ENCODE measurements at places on chromosomes 6 and 20. TPM values are rescaled to one million over a fixed set of nuclear protein-coding genes. Genes with fewer than 3 reads are reported as not detected.

DNA sequence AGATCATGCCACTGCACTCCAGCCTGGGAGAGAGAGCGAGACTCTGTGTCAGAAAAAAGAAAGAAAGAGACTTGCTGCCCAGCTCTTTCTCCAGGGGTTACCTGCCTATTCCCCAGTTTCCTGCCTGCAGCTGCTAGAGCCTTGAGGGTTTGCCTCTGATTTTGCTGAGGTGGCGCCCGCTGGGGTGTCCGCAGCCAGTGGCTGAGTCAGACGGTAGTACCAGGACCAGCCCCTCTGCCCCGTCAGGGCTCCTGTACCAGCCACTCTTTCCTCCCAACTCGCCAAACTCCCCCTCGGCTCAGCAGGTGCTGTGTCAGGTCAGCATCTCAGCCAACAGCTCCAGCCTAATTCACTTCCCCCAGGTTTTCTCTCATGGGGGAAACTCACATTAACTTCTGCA is 7.4 kb upstream of the LSM14B start:
- DNase-seq: no peak

DNA sequence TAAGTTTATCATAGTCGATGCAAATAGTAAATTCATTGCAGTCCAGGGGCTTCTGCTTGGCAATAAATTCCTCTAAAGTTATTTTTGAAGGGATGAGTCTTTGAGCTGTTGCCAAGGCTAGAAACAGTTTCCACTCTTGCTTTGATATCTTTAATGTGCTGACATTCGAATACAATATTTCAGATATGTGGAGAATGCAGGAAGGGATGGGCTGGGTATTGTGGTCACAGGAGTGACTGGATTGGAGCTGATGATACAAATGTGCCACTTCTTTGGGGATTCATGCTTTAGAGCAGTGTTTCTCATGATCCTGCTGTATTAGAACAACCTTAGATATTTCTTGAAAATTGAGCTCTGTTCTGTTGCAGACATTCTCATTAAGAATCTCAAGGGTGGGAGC is 139.0 kb downstream of the PRDM13 start:
- DNase-seq: no peak

DNA sequence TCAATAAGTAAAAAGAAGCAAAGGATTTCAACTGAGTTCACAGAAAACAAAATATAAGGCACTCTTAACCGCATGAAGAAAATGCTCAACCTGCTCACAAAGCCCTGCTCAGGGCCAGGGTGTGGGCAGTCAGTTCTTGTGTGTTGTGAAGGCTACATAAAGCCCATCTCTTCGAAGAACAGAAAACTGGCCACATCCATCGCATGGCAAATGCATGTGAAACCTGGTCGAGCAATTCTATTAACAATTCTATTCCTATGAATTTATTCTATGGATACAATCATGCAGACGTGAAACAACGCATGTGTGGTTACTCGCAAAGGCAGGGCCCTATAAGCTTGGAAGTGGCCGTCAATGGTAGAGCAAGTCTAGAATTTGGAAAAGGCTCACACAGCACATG is 110.5 kb downstream of the PSMB1 start:
- no peak for DNase-seq

DNA sequence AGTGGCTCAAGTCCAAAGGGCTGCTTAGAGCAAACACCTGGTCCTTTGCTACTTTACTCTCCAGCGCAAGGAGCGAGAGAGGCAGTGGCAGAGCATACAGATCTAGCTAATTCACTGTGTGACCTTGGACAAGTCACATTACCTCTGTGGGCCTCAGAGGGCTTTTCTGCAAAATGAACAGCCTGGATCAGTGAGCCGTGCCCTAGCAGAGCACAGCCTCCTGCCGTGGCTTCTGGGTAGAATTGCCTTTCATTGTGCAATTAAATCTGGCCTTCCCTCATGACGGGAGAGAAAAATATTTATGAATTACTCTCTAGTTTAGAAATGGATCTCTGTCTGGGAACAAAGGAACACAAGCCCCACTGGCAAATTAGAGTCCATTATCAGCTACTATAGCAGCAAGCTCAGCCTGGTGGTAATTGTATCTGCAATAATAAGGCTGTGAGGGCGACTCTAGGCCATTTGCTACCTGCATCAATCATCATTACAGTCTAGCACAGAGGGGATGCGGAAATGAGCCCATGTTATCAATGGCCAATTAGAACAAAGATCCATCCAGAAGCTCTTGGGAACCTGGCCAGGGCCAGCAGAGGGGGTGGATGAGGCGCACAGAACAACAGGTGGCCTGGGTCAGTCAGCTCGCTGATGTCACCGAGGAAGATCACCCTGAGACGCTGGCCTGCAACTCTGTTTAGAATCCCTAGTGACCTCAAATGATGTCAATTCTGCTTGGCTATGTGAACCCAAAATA is 114.2 kb upstream of the LY86 start:
- DNase-seq: peak; percentile 66

GRCh38 chr6:161066511-161066910 is 74.9 kb downstream of the MAP3K4 start:
- DNase-seq: no peak

- peak; percentile 80 for DNase-seq
These were observed 6.9 kb upstream of the HELZ2 start for GRCh38 chr20:63580796-63581461.

GRCh38 chr6:43286980-43287716 is 10.9 kb upstream of the SLC22A7 start:
- no peak for DNase-seq

DNA sequence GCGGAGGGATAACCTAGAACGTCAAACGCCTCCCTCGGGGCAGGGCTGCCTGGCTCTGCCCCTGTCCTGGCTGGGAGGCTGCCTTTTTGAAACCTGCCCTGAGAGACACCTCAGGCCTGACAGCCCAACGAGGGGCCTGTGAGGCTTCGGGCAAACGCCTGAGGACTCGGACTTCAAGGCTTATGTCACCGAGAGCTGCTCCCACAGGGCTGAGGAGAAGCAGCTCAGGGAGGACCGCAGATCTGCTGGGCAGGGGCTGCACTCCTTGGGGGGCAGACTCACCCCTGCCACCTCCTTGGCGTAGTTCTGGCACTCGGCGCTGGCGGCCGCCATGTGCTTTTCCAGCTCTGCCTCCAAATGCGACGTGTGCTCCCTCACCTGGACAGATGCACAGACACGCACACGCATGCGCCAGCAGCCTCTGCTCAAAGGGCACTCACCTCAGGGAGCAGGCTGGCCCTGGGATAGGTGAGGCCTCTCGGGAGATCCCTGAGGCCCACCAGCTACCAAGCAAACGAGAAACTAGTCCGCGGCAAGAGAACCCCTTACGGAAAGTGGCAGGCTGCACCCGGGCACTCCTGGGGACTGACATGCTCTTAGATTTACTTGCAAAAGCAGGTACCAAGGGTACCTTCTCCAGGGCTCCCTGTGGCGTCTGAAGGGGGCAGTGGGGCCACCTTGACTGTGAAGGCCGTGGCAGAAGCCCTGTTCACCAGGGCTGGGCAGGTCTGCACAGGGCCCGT is 49.6 kb downstream of the DSTN start:
- no peak for DNase-seq

- DNase-seq: no peak
These were observed 201.5 kb downstream of the FARS2 start for GRCh38 chr6:5462856-5463255.

DNA sequence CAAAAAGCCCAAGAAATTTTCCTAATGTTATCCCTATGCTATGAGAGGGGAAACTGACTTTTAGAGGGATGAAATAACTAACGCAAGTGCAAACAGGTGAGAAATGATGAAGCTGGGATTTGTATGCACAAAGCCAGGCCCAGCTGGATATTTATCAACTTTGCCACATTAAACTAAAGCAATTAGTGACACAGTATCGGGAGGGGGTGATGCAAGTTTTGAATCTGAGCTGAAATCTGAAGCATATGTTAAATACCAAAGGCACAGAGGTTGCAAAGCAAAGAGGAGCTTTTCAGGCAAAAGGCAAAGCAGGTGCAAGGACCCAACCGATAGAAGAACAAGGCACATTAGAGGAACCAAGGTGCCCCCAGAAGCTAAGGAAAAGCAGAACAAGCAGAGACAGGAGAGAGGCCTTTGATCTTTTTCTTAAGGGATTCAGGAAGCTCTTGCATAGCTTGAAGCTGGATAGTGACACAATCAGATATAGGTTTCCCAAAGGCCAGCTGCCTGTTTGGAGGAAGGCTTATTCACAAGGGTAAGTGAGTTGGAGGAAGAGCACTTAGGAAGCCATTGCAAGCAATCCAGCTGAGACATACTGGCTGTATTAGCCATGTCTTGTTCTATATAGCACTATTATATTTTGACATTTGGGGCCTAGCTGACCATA is 207.5 kb downstream of the HIVEP2 start:
- no peak for DNase-seq

- no peak for DNase-seq
These were observed 50.3 kb downstream of the MYH7B start for GRCh38 chr20:35006009-35006408.

GRCh38 chr20:44618318-44618731 is 33.2 kb downstream of the ADA start:
- no peak for DNase-seq

GRCh38 chr6:42292004-42292740 is 74.5 kb upstream of the MRPS10 start:
- DNase-seq: no peak

DNA sequence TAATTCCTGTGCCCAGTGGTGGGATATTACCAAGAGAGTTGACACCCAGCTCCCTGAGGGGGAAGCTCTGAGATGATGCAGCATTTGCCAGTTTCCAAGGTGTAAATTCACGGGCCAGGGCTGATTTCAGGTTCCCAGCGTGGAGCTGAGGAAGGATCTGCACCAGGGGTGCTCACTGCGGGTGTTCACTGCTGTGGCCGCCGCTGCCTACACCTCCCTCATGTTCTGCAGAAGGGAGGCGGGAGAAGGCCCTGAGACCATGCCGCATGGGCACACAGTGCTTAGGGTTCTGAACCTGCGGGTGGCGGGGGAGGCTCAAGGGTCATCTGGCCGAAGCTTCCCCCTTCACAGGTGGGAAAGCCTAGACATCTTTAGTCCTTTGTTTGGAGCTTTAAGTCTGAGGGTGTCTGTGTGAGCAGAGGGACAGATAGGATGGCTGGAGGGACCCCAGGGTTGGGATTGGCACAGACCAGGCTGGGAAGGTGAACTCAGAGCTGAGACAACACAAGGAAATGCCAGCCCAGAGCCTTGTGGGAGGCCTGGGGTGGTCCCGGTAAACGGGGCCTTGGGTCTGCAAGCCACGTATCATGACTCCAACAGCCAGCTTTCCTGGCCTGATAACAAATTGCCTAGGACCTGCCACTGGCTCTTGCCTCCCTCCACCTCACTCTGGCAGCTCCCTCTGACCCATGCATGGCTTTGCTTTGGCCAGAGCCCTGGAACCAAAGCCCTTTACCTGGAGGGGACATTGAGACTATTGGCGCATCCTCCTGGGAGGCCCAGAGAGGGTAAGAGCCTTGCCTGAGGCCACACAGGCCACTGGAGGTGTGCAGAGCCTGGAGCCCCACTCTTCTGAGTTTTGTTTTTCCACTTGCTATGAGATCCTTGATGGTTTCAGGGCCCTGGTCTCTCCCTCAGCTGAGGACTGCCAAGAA is 40.4 kb downstream of the SYNJ2 start:
- no peak for DNase-seq

DNA sequence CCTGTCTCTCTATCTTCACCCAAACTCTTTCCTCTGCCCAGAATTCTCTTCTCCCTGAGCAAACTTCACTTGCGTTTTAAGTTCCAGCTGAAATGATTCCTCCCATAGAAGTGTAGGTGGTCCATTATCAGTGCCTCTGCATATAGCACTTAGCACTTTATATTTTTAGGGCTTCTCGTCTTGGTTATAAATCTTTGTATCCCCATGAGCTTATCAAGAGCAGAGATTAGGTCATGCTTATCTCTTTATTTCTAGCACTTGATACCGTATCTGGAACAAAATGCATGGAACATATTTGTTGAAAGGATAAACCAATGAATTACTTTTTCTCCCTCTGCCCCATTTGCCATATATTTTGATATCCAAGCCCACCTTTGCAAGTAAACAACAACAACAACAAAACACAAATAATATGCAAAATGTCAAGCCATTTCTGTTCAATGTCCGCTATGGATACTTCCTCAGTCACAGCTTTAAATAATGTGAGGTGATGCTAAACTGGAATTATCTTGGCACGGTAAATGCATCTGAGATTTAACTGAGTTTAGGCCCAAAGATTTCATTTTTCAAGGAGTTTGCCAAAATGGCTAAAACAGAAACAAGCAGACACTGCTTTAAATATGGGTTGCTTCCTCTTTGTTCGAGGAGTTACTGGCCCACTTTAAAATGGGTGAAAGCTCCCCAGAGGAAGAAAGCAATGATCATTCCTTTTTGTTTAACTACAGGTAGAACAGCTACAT is 106.2 kb upstream of the STMND1 start:
- no peak for DNase-seq

DNA sequence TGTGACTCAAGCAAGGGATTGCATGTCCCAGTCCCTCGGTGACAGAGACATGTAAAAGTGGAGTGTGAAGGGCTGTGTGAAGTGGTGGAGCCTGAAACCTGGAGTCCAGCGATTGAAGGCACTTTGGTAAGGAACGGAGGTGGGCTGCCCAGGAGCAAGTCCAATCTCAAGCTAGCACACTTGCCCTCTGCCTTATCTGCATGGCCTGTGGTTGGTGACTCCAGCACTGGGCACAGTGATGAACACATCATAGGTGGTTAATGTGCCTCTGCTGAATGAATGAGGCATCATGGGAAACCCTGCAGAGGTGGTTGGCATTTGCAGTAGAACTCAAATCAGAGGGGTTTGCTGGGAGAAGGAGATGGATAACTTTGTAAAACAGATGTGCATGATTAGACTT is 14.9 kb upstream of the ULBP3 start:
- DNase-seq: no peak

- no peak for DNase-seq
These were observed 121.4 kb upstream of the CEP162 start for GRCh38 chr6:84348801-84349200.

GRCh38 chr20:35603695-35604448 is 11.8 kb upstream of the SPAG4 start:
- no peak for DNase-seq

- no peak for DNase-seq
These were observed 4.9 kb downstream of the HMGA1 start for GRCh38 chr6:34241351-34242215.

- peak; percentile 18 for DNase-seq
These were observed 57.9 kb upstream of the SSTR4 start for GRCh38 chr20:22977047-22977785.

The MROH8 gene
- total RNA-seq: 5.1 TPM

The INSM1 gene
- total RNA-seq: 2.0 TPM

The CD109 gene
- 19.6 TPM for total RNA-seq

The TMEM217 gene
- not detected for total RNA-seq

The MYH7B gene
- not detected for total RNA-seq

The CRISP2 gene
- total RNA-seq: not detected

The DOK5 gene
- total RNA-seq: 4.4 TPM

The HCRTR2 gene
- total RNA-seq: not detected
